ENCODE measurements at places on chromosomes 4 and X.
A peak's percentile ranks its signal among the peaks of the same experiment; 100 is the strongest.

DNA sequence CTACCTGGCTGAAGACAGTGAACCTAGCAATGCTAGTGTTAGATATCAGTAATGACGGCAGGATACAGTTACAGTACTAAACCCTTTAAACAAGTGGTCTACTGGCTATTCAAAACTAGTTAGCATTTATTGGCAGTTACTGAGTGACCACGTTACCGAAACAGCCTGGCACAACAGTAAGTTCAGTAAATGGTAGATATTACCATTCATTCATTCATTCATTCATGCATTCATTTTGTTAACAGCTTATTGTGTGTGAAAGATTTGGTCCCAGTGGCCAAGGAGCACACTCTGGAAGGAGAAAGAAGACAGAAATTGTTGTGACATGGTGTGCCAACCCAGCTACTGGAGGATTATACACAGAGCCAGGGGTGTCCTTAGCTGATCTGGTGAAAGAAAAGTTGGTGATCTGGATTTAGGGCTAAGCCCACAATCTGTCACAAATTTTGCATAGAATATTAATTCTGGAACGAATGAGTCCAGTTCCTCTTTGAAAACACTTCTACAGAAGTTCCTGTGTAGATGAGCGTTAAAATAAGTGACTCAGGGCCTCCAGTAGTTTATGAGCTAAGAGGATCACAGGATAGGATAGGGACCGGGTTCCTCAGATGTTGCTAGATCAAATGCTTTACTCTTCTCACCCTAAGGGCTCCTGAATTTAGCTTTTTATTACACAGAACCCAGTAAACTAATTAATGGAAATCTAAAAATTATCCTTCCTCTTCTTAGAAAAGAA, 179.1 kb downstream of the CBR4 start:
- DNase-seq = no peak

- no peak for DNase-seq
These were observed 26.1 kb downstream of the NUDT6 start for GRCh38 chr4:122896270-122896669.

DNA sequence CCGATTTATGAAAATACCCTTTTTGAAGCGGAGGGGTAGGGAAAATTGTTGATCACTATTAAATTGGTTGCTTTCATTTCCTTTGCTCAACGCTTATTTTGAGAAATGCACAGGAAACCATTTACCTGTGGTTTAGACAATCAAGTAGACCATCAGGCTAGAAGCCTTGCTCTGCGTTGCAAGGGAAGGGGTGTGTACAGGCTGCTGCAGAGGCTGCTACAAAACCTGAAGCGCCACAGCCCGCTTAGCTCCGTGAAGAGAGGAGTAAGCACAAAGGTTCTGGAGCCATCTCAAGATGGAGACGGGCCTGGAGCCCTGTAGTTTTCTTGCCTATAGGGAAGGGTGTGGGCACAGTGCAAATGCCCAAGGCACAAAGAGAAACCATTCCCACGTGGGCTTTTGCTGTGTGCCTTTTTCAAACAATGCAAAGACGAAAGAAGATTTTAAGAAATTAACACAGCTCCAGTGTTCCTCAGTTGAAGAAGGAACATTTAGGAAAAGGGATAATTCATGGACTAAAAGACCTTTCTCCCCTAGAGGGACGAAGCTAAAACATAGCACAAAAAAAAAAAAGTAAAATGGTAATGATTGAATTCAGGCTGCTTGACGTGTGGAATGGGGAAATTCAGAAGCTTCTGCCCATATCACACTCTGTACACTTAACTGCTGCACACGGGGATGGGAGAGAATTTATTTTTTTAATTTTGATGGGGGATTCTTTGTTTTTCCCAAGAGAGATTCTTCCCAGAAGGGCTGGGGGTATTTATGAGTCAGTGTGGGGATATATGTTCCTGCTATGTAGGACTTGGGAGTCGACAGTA, 3.5 kb downstream of the TMSB4X start:
- no peak for DNase-seq

GRCh38 chrX:18616688-18617406, 55.1 kb downstream of the RS1 start:
- no peak for DNase-seq

DNA sequence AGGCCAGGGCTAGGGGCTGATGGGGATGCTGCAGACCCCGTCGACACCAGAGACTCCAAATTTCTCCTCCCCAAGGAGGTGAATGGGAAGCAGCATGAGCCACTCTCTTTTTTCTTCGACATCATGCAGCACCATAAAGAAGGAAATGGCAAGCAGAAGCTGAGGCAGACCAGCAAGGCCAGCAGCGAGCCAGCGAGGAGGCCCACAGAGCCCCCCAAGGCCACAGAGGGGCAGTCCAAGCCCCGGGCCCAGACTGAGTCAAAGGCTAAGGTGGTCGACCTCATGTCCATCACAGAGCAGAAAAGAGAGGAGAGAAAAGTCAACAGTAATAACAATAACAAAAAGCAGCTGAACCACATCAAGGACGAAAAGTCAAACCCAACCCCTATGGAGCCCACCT, 56.1 kb downstream of the TNIP2 start:
- DNase-seq = no peak

DNA sequence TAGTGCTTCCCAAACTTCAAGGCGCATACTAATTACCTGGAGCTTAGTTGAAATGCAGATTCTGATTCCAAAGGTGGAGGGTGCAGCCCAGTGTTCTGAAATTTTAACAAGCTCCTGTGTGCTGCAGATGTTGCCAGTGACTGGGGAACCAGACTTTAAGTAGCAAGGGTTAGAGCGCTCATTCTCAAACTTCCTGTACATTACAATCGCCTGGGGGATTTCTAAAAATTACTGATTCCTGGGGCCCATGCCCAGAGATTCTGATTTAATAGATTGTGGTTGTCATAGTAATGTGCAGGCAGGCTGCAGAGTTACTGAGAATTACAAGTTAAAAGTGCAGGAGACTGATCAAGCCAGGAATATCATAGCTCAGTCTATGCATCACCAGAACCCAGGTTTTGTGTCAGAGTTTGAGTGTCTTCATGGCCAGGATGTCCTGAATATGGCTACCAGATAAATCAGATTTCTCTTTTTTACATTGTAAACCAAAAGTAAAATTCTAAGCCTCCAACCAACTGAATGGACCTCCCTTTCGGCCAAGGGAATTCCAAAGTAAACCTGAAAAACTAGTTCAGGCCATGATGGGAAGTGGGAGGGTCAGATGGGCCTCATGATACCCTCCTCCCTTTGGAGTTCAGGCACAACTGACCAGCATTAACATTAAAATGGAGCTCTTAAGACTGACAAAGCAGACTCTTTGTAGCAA, 121.6 kb downstream of the ATXN3L start:
- no peak for DNase-seq

GRCh38 chr4:36285784-36286480, 4.5 kb downstream of the DTHD1 start:
- DNase-seq = no peak

DNA sequence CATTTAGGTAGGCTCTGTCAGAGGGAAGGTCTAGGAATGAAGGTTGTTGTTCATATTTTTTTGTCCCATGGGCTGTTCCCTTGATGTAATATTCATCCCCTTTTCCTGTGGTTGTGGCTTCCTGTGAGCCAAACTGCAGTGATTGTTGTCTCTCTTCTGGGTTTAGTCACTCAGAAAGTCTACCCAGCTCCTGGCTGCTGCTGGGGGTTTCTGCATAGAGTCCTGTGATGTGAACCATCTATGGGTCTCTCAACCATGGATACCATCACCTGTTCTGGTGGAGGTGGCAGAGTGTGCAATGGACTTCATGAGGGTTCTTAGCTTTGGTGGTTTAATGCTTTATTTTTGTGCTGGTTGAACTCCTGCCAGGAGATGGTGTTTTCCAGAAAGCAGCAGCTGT, 122.8 kb downstream of the ZC4H2 start:
- no peak for DNase-seq

GRCh38 chrX:113743069-113743468, 840.8 kb upstream of the HTR2C start:
- no peak for DNase-seq

DNA sequence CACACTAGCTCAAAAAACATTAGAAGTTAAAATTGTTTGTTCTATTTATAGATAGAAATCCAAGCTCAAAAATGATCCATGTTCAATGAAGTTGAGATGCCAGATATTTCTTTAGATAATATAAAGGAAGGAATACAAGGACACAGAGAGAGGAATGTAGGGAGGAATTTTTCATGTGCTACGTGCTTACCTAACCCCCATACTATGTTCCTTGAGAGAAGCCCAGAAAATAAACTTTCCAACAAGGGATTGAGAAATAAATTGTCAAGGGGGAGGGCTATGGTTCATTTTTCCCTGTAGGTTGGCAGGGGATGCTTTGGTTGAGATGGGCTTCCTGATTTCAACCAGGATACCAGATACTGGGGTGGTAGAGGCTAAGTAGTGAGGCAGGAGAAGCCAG, 15.6 kb upstream of the ADH5 start:
- DNase-seq = no peak

DNA sequence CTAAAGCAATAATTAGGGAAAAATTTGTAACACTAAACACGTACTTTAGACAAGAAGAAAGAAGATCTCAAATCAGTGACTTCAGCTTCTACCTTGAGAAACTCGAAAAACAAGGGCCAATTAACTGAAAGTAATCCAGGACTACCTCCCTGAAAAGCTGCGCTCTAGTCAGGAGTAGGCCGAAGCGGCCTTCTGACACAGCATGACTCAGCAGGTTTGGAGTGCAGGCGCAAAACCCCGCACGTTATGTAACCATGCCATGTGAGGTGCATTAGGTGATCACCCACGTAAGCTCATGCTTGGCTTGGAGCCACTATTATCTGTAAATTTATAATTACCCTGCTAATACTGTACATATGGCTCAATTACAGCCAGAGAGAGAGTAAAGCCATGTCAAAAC, 52.8 kb upstream of the CCDC149 start:
- no peak for DNase-seq

DNA sequence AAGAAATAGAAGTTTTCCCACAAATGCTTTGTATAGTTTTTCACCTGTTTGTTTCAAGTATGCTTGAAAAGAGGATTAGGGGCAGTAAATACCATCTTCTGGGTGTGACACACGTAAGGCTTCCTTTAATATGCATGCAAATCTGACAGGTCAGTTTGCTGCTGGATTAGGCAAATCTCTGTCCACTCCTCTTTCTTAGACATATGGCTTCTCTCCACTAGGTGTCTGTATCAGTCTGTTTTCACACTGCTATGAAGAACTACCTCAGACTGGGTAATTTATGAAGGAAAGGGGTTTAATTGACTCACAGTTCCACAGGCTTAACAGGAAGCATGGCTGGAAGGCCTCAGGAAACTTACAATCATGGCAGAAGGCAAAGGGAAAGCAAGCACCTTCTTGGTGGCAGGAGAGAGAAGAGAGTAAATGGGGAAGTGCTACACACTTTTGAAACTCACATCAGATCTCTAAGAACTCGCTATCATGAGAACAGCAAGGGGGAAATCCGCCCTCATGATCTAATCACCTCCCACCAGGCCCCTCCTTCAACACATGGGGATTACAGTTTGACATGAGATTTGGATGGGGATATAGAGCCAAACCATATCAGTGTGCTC, 66.9 kb downstream of the TAB3 start:
- DNase-seq = no peak

- DNase-seq = no peak
These were observed 41.3 kb upstream of the GRPEL1 start for GRCh38 chr4:7109169-7109568.

DNA sequence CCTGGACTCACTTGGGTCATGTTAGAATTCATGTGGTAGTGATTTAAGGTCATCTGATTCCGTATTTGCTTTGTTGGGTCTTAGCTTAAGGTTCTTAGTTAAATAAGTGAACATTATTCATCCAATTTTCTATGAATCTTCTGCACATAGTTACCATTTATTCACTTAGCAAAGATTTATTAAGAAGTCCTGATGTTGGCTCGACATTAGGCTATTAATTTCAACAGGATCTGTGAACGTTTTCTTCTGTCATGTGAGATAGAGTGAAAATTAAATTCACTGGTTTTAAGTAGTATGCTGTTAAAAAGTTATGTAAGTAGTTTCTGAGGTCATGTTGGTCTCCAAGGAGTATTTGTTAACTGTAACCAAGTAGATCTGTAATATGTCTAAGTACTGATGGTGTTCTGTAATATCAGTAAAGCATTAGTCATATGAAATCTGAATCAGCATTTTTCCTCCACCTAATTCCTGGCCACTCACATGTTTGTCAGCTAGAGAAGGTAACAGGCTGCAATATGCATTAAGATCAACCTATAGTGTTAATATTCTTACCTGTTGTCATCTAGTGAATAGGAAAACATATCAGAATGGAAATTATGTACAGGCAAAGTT, 155.6 kb downstream of the PCDH7 start:
- no peak for DNase-seq

DNA sequence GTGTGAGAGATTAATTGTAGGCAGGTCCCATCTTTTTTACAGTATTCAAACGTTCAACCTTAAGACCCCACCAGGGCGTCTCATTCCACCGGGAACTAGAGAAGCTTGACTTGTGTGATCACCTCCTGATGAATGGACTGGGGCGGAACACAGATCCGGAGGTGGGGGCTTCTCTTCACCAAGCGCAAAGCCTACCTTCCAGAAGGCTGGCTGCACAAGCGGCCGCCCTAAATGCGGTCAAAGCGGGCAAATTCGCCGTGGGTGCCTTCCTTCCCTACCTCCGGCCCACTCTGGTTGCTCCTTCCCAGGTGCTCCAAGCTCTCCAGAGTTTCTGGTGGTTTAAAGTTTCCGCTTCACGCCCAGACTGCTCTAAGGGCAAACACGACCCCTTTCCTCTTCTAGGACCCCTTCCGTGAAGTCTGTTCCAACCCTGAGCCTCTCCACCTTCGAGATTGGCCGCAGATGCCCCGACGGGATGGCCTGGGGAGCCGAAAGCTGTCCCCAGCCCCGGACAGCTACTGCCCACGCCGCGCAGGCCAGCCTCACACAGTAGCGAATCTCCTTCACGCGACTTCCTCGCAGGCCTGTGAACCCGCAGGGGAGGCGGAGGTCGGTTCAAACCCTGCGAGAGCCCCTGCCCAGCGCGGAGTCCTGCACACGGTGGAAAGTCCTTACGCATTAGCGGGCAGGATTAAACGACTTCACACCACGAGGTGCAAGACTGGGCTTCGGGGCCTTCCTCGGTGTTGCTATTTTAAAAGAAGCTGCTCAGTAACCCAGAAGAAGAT, 1.6 kb upstream of the WWC2 start:
- peak; percentile 86 for DNase-seq

DNA sequence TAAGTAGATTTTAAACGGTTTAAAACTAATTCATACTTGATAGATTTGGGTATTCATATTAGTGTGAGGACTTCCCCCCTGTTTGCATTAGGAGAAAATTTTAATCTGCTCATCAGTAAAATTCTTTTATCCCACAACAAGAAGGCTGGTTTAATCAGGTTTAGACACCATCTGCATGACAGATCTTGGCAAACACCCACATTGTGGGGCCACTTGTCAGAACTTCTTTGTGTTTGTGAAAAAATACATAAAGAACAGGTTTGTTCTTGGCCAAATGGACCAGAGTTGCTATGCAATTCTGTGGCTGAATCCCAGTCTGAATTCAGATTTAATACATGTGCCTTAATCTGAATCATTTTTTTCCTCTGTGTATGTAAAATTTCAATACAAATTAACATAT, 121.1 kb downstream of the REPS2 start:
- DNase-seq = no peak
